WTC11 (cell line): ENCODE measurements at places on chromosomes 2 and 18. TPM values are rescaled to one million over a fixed set of nuclear protein-coding genes. Genes with fewer than 3 reads are reported as not detected.

GRCh38 chr2:187497858-187498463 lies 49.9 kb upstream of the CALCRL start:
- no peak for DNase-seq

GRCh38 chr18:51279367-51279984 lies 82.0 kb upstream of the MEX3C start:
- DNase-seq = no peak

The CFAP53 gene
- 0.26 to 0.27 TPM (median 0.27 TPM) in 3 replicates for total RNA-seq

The MARCHF4 gene
- 1.7 to 2.6 TPM (median 1.7 TPM) in 3 replicates for total RNA-seq

The LYG1 gene
- total RNA-seq = 0.35 to 0.76 TPM (median 0.55 TPM) in 3 replicates
